ENCODE measurements at places on chromosomes 11 and 22. TPM values are rescaled to one million over a fixed set of nuclear protein-coding genes. Genes with fewer than 3 reads are reported as not detected.

APIP gene
- 26.3 TPM for polyA plus RNA-seq

RAB3IL1 gene
- polyA plus RNA-seq: 2.1 TPM

VPREB1 gene
- not detected for polyA plus RNA-seq

FXYD6 gene
- 18.1 TPM for polyA plus RNA-seq

SLC22A6 gene
- not detected for polyA plus RNA-seq

TRPC6 gene
- not detected for polyA plus RNA-seq

All from liver (tissue), 10 donors.